ENCODE measurements at places on chromosomes 11 and 22.

GRCh38 chr11:60834742-60835533 lies 7.0 kb upstream of the CCDC86 start:
- no peak for DNase-seq

DNA sequence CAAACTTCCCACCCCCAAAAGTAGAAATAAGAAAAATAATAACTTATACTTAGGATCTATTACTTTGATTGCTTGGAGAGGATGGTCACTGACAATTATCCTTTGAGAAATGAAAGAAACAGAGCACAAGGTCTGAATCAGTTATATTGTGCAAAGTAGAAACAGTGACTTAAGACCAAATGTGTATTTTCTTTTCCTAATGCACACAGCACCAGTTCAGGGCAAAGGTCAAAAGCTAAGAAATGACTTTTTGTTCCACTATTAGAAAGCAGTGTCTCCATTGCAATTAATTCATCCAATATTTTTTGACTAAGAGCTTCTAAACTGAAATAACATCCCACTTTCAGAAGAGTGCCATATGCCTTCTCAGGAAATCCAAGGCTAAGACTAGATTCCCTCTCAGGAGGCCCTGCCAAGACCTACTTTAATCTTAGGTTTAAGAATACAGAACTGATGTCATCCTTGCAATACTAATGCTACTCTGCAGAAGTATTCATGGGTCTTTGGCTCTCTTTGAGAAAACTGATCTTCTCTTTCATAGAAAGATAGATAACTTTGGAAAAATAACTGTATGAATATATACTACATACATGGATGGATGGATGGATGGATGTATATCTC lies 147.0 kb downstream of the APOL5 start:
- DNase-seq = no peak

DNA sequence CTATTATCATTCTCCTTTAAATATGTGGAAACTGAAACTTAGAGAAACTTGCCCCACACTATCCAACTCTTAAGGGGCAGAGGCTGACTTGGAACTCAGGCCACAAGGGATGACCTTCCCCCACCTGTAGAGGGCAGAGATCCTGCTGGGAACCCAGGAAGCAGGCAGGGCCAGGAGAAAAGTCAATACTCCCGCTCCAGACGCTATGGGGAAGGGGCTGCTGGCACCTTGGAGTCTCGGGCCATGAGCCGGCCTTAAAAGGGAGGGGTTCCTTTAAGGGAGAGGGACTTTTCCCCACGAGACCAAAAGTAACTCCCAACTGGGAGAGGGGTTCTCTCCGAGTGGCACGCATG lies 620 bp upstream of the ANO5 start:
- no peak for DNase-seq

DNA sequence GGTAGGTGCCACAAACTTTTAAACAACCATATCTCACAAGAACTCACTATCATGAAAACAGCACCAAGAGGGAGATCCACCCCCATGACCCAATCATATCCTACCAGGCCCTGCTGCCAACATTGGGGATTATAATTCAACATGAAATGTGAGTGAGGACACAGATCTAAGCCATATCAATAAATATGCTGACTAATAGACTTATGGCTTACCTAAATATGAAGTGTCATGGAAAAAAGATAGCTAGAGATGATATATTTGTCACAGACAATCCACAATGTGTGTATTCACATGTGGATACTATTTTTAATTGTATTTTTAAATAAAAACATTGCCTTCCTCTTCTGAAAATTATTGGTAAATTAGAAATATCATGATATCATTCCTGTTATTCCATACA lies 38.2 kb upstream of the RAB38 start:
- DNase-seq = no peak

GRCh38 chr11:39817241-39817640 lies 1642.2 kb downstream of the LRRC4C start:
- no peak for DNase-seq

- DNase-seq = no peak
Observed at GRCh38 chr11:18752502-18752901, 26.5 kb upstream of the IGSF22 start.

GRCh38 chr11:74683279-74683871 lies 47.9 kb downstream of the CHRDL2 start:
- no peak for DNase-seq

DNA sequence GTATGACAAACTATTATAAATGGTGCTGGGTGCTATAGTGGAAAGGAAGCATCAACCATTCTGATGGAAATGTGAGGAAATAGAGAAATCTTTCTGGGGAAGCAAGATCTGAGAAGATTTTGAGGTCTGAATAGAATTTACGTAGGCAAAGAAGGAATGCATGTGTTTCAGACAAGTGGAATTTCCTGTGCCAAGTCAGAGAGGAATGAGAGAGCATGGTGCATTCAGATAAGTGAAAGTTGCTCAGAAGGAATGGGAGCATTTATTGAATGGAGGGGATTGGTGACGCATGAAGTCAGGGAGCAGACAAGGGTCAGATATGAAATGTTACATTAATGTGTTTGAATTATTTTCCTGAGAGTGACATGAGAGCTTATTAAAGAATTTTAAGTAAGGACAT lies 725.5 kb downstream of the METTL15 start:
- no peak for DNase-seq

GRCh38 chr11:119424775-119425174 lies 1.8 kb upstream of the THY1 start:
- no peak for DNase-seq

DNA sequence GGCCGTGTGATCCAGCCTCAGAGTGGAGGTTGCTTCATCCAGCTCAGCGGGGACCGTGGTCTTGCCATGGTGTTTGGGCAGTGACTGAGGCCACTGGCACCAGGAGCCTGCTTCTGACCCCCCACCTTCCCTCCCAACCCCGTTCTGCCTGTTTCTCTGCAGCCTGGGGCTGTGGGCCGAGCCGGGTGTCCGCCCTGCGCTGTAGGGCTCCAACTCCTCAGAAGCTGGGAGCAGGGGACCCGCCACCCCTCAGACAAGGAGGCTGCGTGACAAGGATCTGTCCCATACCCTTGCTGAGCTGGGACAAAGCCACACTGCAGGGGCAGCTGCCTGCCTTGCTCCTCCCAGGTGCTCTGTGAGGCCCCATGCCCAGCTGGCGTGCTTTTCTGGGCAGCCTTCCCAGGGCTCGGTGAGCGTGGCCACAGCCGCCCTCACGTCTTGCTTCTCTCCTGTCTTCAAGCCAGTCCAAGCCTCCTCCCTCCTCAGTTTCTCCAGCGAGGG lies 11.7 kb upstream of the ARFGAP3 start:
- no peak for DNase-seq

- no peak for DNase-seq
Observed at GRCh38 chr11:94469416-94469815, 24.2 kb downstream of the MRE11 start.

GRCh38 chr11:33178443-33179180 lies 17.3 kb upstream of the CSTF3 start:
- DNase-seq = no peak

DNA sequence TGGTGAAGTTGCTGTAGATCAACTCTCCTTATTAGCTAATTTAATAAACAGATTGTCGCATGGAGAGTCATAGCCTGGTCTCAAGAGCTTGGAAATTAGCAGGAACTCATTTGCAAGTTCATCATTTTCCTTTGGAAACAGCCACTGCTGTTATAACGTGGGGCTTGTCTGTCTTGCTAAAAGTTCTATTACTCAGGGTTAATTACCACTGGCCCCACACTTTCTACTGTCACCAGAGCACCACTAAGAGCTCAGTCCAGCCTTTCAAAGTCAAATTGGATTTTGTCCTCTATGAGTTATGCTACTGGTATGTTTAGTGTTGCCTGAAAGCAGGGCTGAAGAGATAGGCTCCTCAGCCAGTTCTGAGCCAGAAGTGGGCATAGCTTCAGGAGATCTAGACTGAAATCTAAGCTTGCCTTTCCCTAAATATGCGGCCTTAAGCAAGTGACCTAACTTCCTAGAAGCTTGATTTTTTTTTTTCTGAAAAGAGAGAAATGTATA lies 292.2 kb downstream of the INSC start:
- no peak for DNase-seq

DNA sequence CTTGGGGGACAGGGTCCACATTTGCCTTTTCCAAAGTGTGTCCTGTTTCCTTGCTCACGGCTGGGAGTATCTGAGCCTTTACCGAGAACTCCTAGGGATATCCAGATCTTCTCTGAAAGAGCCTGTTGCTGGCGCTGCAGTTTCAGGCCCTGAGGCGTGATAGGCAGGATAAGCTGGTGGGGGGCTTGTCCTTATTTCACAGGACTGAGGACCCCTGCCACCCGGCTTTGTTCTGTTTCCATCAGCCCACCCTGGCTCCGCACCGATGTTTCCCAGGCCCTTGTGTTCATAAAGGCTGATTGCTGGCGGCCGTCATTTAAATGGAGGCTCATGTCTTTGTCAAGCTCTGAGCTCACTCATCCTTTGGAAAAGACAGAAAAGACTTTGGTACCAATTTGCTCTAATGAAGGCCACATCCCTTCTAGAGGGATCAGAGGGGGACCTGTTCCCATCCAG lies 9.4 kb upstream of the NPTXR start:
- no peak for DNase-seq

DNA sequence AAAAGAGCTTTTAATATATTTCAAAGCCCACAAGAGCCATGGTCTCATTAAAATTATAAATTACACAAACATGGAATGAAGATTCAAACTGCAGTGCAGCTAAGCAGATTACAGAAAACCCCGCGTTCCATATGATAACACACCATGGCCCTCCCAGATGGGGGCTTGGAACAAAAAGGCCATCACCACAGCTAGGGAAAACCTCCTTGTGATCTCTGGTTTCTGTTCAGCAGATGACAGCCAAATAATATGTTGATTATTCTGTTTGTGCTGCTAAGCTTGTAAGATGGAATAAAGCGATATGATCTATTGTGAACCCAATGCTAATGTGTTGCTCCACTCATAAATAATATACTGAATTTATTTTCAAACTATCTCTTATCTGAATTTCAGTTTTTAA lies 28.5 kb downstream of the IMMP1L start:
- no peak for DNase-seq

GRCh38 chr11:129117595-129118350 lies 74.4 kb downstream of the ARHGAP32 start:
- DNase-seq = no peak

GRCh38 chr22:41619979-41620588 lies 759 bp downstream of the DESI1 start:
- DNase-seq = peak; percentile 32

Measured in CD4-positive, alpha-beta T cell treated with Interleukin-15 for 1 hour (primary cell).